Fibroblast of villous mesenchyme (primary cell): ENCODE measurements at places on chromosomes 5 and 9.

DNA sequence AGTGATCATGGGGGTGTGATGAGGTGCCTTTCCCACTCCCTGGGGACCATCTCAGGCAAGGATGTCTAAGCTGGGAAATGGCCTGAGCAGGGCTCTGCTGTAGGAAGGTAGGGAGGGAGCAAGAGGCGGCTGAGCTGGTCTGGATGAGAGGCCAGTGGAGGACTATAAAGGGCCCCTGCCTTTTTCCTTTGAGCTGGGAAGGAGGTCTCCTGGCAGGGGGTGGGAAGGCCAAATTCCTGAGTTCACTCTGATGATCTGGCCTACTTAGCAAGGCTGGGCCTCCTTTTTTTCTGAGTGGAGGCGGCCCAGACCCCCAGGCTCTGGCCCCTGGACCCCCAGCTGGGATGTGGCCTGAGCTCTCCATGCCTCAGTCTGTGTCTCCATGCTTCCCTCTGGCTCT lies 14.3 kb upstream of the PITX1 start:
- no peak for DNase-seq

DNA sequence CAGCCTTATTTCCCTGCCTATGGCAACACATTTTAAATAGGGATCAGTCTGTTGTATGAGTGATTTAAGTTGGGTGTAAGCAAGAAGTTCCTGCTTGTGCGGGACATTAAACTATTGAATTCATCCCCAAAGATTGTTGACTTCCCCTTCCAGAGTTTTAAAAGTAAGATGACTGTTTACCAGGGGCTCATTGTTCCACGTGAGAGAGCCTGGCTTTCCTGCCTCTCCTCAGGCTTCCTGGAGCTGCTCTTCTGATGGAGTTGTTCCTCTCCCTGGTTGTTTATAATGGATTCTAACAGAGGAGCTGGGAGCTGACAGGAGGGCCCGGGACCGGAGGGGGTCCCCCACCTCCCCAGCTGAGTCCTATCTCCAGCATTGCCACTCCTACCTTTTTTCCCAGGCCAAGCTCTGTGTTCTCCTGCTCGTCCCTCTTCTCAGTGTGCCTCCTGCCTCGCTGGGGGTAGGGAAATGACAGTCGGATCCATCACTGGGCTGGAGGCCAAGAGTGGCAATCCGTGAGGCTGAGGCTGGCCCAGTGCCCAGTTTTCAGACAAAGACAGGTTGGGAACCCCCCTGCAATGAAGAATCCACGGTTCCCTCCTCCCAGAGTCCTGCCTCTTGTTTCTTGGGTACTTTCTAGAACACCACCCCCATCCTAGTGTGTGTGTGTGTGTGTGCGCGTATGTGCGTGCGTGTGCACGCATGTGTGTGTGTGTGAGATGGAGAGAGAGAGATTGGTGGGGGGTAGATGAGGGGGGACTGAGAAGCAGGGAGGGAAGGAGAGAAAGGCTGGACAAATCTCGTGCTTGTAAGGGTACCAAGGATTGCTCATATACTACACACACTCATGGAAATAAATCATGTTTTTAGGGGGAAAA lies 123.7 kb upstream of the NFIB start:
- DNase-seq = no peak

DNA sequence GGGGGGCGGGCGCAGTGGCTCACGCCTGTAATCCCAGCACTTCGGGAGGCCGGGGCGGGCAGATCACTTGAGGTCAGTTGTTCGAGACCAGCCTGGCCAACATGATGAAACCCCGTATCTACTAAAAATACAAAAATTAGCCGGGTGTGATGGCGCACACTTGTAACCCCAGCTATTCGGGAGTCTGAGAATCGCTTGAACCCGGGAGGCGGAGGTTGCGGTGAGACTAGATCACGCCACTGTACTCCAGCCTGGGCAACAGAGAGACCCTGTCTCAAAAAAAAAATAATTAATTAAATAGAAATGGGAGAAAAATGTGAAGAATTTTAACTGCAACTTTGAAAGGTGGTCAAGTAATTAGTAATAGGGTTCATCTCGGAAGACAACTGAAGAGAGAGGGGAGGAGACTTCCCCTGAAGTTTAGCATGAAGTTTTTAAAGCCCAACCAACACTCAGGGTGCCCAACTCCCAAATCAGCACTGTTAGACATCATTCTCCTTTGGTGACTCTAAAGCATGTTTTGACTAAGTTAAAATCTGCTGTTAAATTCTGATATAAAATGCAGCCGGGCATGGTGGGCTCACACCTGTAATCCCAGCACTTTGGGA lies 1.4 kb upstream of the CSNK1A1 start:
- DNase-seq = no peak

- peak; percentile 92 for DNase-seq
Measured at GRCh38 chr5:93532370-93532769, 48.6 kb downstream of the NR2F1-AS1 start.

DNA sequence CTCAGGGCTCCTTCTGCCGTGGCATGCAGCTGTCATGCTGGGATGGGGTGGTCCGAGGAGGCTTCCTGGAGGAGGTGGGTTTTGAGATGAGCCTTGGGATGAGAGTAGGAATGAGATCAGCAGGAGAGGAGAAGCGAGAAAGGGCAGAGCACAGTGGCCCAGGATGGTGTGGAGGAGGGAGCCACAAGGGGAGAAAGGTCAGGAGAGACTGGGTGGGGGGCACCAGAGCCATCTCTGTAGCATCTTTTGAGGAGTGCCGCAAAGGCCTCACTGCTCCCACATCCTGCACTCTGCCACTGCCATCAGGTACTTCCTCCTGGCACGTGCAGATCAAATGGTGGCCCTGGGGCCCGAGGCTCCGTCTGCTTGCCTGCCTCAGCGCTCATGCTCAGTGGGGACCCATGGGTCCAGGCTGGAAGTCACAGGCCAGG lies 150.2 kb downstream of the MACROH2A1 start:
- DNase-seq = no peak

DNA sequence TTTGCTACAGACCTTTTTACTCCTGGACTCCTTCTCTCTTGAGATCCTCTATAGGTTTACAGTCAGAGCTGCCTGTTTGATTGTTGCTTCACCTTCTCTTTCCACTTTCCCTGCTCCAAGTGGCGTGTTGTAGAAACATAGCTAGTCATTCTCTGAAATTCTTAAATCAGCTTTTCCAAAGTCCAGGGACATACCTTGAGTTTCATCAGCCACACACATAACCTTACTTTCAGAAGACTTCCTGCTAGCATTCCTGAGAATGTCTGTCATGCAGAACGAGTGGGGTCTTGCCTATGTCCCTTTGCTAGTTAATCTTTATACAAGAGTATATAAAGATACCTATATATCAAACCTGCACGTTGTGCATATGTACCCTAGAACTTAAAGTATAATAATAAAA lies 230.3 kb upstream of the ZNF462 start:
- no peak for DNase-seq

- peak; percentile 79 for DNase-seq
Measured at GRCh38 chr9:136847088-136847825, 2.0 kb upstream of the PHPT1 start.

GRCh38 chr5:170818232-170818631 lies 34.7 kb downstream of the GABRP start:
- DNase-seq = peak; percentile 68

DNA sequence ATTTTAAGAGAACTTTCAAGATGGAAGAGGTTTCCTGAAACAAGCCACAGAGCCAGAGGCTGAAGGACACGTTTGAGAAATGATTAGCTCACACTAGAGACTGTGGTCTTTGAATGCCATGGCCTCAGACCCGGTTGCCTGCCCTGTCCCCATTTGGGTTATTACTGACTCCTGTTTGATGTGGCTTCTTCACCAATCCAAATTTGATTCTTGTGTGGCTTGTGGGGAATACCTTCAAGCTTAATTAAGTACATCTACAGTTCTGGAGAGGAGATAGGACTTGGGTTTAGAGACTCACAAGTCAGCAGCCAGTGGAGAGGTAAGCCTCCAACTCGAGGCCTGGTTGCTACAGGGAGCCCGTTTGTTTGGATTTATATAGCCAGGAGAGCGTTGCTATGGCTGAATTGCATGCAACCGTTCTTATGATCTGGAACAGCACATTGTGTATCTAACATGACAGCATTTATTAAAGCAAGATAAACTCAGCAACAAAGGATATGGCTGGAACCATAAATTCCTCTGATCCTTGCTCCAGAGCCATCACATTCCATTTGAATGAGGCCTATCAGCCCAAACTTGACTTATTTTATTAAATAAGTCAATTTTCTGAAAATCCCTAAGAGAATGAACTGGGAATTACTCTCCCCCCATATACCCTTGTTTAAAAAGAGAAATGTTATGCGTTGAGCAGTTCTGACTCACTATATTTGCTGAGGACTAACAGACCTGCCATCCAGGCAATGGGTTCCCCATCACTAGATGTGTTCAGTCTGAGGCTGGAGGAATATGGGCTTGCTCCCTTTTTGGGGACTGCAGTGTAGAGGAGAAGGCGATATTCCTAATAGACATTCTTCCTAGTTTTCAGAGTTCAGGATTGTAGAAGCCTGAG lies 88.4 kb upstream of the TNFSF8 start:
- peak; percentile 78 for DNase-seq

- DNase-seq = no peak
Measured at GRCh38 chr5:150429410-150429873, 16.7 kb upstream of the CD74 start.

- no peak for DNase-seq
Measured at GRCh38 chr5:151171529-151171928, 13.9 kb upstream of the ANXA6 start.

GRCh38 chr5:1152771-1153282 lies 41.0 kb upstream of the SLC12A7 start:
- DNase-seq = peak; percentile 39

- peak; percentile 44 for DNase-seq
Measured at GRCh38 chr5:22560147-22560546, 293.0 kb downstream of the CDH12 start.

- DNase-seq = peak; percentile 54
Measured at GRCh38 chr9:106643211-106643930, 219.6 kb upstream of the ZNF462 start.

DNA sequence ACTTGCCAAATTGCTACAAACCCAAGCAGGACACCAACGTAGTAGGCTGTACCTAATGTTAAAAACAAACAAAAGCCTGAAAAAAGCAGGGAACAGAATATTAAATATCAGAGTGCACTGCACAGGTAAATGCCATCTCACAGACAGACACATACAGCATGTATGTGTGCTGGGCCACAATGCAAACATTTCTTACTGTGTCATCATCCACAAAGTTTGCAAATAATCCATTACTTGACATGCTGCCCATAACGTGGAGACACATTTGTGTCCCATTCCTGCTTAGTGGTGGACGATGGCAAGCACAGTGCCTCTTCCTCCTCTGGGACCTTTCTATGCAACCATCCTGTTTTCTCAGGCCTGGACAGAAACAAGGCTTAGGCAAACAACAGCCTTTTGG lies 44.7 kb downstream of the GOLM1 start:
- no peak for DNase-seq

- DNase-seq = peak; percentile 49
Measured at GRCh38 chr9:89497978-89498851, at the start of gene SEMA4D. SEMA4D (minus strand) TSS chr9:89498113; CDS start chr9:89405456, 92,657 bp downstream.

GRCh38 chr9:114681594-114682332 lies at the start of gene TEX48:
TEX48 (minus strand) TSS chr9:114682192; CDS start chr9:114671723, 10,469 bp downstream.
- peak; percentile 80 for DNase-seq

- peak; percentile 10 for DNase-seq
Measured at GRCh38 chr9:121023064-121023463, 27.0 kb downstream of the C5 start.

GRCh38 chr9:116661037-116661954 lies 25.8 kb upstream of the TRIM32 start:
- DNase-seq = peak; percentile 81

DNA sequence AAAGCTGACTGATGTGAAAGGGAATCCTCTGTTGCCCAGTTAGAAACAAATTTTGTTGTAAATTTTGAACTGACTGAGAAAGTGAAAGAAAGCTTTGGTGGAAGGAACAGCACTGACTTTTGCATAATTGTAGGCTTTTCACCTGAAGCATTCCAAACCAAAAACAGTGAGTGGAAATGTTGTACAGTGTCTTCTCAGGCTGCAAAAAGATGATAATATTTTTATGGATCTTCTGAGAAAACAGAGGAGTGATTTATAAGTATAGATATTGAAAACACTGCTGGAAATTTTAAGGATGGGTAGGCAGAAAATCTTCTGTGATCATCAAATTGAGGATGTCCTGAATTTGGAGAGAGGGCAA lies 40.0 kb downstream of the LURAP1L start:
- DNase-seq = no peak

- peak; percentile 7 for DNase-seq
Measured at GRCh38 chr5:130762031-130762430, 403.0 kb downstream of the HINT1 start.

DNA sequence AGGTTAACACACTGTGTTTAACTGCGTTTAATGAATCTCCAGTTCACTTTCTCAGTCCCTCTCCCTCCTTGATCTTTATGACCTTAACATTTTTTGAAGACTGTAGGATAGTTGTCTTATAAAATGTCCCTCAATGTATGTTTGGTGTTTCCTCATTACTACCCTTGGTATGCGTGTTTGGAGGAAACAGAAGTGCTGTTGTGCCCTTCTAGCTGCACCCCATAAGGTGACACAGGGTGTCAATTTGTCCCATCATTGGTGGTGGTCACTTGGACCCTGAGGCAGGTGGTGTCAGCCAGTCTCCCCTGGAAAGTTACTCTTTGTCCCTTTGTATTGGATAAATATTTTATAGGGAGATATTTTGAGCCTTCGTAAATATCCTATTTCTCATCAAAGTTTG lies 52.3 kb downstream of the RAD23B start:
- no peak for DNase-seq
